ENCODE measurements at places on chromosomes 6 and 20.

DNA sequence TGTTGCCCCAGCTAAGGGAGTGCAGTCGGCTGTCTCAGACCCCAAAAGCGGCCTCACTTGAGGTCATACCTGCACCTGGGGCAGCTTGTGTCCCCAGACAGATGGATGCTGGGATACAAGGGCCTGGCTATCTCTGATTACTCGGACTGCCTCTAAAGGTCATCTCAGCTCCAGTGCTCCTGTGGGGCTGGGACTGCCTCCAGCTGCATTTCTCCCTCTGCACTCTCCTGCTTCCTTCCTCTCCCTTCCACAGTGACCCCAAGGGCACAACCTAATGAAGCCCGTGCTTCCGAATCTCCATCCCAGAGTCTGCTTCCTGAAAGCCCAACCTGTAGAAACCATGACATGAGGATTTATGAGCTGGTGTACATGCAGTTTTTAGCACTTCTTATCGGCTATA lies 22.8 kb upstream of the OCSTAMP start:
- DNase-seq, result no peak

DNA sequence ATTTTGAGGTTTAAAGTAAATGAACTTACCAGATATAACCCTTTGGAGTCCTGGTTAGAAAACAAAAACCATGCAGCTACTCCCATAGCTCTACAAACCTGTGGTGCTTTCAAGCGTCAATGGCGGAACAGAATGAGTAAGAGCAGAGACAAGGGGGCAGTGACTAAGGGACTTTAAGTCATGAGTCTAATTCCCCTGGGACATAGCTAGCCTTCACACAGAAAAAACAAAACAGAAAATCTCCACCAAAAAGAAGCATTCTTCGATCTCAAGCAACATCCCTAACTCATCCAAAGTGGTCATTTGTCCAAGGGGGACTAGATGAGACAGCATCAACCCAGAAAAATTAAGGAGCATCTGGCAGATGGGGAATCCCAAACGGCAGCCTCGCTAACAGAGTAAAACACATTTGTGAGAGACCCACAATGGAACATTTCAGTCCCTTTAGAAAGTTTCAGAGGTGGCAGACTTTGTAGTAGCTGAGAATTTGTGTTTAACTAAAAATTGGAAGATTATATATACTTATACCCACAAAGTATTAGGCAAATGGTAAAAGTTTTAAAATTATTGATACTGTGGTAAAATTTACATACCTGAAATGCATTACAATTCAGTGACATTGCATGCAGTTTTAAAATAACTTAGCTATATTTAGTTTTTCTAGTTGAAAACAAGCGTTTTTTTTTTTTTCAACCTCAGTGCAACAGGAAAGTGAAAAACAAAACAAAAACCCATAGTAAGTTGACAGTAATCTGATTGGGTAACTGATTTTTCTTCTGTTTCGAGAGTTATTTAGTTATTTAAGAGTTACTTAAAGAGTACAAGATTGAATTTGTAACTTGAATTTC lies 67.5 kb downstream of the KCNQ5 start:
- DNase-seq, result peak; percentile 60

GRCh38 chr6:50945789-50946188 lies 127.1 kb downstream of the TFAP2B start:
- no peak for DNase-seq

DNA sequence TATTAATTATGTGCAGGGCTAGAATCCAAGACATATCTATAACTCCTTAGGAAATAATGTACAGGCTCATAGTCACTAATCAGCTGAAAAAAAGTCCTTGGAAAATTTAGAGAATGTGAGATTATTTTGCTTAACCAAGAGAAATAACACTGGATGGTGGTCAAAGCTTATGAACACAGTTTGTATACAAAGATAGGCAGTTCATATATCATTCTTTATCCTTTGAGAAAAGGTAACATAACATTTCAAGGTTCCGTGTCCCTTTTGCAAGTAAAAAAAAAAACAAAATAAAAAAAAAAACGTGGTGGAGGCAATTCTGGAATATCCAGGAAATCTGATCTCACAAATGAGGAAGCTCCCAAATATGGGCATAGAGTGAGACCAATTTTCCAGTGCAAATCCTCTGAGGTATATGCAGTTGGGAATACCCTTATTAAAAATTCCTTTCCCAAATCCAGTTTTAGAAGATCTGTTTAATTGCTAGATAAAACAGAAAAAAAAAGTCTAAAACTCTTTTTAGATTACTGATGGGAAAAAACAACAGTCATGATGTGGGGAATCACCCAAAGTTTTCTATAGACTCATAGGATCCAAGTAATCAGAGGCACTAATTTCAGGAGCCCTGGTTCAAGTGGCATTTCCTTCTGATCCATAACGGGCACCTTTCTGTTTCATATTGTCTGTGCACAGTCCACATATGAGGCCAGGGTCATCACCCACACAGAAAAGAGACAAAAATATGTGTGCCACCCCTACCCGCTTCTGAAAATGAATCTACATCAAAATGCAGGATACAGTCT lies 17.7 kb upstream of the TNFAIP3 start:
- no peak for DNase-seq

GRCh38 chr6:25732468-25733198 lies 21.9 kb upstream of the SLC17A4 start:
- no peak for DNase-seq

Data from GM13977 (cell line).